CD4-positive, alpha-beta memory T cell (primary cell): ENCODE measurements at places on chromosomes 2 and 18.

GRCh38 chr2:152106464-152106863 lies 7.6 kb upstream of the CACNB4 start:
- no peak for DNase-seq

GRCh38 chr2:187168720-187169713 lies 279.0 kb downstream of the CALCRL start:
- no peak for DNase-seq

DNA sequence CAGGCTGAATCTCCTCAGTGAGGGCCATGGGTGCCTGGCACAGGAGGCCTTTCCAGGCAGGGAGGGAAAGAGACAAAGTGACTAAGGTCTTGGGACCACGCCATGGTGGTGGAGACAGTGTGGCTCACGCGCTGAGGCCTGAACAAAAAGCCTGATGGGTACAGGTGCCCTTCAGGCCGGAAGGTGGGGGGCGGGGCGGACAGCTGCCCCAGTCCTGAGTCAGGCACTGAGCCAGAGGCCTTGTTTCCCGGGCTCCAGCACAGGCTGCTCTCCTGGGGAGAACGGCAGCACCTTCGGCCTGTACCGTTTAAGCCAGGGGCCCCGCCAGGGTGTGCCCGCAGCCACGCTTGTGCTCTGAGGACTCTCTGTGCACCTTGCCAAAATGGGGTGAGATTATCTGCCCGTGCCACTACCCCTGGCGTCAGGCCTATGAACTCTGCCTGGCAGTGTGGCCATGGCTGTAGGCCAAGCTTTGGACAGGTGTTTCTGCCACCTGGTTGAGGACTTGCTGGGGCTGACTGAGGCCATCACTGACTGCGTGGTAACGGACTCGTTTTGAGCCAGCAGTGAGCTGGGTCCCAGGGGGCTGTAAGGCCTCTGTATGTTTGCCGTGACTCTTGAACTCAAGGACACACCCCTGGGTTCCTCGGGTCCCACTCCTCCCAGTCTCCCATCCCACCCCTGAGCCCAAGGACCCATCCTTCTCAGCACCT lies 31.7 kb upstream of the DNMT3A start:
- DNase-seq, result no peak

- no peak for DNase-seq
Observed at GRCh38 chr18:25950321-25950720, 140.1 kb downstream of the SS18 start.

GRCh38 chr2:215020283-215020682 lies 118.1 kb downstream of the ABCA12 start:
- no peak for DNase-seq

DNA sequence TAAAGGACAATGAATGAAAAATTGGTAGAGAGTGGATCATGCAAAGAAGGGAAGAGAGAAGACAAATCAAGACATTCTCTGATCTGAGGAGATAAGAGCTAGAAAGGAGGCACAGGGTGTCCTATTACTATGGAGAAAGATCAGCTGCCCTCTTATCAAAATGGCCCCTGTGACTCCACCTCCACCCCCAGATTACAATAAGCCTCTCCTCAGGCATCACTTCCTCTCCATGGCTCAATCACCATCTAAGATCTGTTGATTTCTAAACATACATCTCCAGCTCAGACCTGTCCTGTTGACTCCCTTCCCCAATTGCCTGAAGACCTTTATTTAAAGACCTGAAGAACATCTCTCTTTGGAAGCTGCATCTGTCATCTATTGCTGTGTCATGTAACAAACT lies 43.2 kb downstream of the SP100 start:
- DNase-seq, result no peak

DNA sequence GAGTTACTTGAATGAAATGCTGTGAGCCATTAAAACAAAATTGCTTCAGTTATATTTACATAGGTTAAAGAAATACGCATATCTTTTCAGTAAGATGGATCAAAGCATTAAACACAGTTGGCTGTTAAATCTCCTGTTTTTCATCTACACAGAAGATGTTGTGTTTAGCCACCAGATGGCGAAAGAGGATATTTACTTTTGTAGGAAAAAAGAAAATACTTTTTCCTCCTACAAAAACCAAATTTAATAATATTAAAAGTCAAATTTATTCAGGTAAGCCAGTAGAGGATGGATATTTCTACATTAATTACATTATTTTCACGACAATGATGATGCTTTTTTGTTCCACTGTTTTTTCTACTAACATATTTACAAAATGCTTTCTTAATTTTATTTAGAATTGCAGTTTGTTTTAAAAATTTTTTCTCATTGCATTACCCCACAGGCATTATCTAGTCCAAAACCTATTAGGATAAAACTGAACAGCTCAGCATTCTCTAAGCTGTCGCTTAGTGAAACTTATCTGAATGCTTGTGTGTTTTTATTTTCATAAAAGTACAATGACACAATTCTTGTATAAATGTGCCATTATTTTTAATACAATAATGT lies 173.7 kb downstream of the ASXL3 start:
- DNase-seq, result no peak

DNA sequence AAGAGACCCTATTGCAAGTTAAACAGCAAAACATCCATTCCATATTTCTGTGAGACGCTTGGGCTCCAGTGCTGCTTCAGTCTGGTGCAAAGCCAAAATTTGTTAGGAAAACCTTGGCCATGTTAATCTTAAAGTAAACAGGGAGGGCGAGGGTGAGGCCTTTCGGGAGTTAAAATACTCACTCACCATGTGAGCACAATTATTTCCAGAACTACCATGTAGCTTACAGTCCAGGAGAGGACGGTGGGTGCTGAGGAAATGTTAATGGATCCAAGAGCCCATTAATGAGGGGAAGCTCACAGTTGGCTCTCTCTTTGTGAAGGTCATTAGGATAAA lies 286.4 kb downstream of the SLC8A1 start:
- DNase-seq, result no peak

DNA sequence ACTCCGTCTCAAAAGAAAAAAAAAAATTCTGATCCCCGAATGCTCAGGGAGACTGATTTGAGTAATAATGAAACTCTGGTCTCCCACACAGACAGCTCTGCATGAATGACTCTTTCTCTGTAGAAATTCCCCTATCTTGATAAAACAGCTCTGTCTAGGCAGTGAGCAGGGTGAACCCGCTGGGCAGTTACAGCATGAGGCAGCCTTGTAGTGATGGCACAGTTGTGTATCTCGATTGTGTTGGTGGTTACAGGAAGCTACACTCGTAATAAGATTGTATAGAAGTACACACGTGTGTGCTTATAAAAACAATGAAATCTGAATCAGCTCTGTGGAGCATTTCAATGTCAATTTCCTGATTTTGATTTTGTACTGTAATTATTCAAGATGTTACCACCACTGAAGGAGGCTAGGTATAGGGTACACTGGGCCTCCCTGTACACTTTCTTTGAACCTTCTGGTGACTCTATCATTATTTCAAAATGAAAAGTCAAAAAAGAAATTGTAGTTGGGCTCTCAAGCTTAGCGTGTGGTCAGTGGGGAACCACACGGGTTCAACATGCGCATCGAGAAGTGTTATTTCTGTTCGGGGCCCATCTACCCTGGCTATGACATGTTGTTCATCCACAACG lies 34.9 kb upstream of the ATP8B1 start:
- DNase-seq, result no peak
